ENCODE measurements at places on chromosomes 7 and 10.

DNA sequence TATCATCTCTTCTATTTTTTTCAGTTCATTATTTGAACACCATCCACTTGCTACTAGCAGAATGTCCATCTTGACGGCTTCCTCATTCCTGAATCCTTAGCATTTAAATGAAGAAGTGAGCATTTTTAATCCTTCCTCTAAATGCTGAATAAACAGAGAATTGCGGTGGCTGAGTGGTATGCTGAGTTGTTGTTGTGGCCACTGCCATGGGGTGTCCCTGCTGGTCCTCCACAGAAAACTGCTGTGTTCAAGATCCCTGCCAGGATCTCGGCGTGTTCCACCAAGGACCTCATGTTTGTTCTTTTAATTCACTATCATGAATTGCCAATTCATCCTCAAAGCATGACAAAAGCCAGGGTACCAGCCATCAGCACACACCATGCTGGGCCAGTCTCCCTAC, 48.9 kb upstream of the HABP2 start:
- no peak for DNase-seq

GRCh38 chr10:77188521-77188920, 449.1 kb downstream of the KCNMA1 start:
- no peak for DNase-seq

- no peak for DNase-seq
These were observed 153.6 kb downstream of the DYNC1I1 start for GRCh38 chr7:95925971-95926370.

DNA sequence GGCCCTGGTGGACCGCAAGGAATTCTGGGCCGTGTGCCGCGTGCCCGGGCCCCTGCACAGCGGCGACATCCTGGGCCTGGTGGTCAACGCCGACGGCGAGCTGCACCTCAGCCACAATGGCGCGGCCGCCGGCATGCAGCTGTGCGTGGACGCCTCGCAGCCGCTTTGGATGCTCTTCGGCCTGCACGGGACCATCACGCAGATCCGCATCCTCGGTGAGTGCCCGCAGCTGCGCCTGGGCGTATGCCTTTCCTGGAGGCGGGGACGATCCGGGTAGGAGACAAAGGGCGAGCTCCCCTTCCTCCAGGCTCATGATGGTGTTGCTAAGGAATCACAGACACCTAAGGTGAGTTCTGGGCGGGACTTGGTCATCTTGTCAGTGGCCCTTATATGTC, 91.5 kb downstream of the NEURL1 start:
- no peak for DNase-seq

DNA sequence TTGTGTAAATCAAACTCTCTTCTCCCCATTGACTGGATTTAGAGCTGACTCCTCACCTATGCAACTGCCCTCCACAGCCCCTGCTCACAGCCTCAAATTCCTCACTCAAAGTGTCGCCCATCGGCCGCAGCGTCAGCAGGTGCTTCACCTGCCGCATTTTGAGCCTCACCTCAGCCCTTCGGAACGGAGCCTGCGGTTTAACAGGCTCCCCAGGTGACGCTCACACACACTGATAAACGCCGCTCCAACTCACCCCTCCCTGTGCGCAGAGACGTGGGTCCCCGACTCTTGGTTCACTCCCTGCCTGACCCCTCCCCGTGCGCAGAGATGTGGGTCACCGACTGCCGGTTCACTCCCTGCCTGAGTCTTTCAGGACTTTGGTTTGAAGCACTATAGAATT, 57.1 kb downstream of the CARD11 start:
- no peak for DNase-seq

GRCh38 chr7:2325162-2325561, 10.9 kb upstream of the SNX8 start:
- DNase-seq = no peak

GRCh38 chr10:79310911-79311573, 36.2 kb upstream of the PPIF start:
- no peak for DNase-seq

DNA sequence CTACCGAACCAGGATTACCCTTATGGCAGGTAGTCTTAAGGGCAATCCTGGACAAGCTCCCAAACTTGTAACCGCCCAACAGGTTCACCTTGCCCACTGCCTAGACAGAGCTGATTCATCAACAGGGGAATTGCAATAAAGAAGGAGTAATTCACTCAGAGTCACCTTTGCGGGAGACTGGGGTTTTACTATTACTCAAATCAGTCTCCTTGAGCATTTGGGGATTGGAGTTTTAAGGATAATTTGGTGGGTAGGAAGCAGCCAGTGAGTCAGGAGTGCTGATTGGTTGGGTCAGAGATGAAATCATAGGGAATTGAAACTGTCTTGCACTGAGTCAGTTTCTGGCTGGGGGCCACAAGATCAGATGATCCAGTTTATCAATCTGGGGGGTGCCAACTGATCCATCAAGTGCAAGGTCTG, 25.3 kb downstream of the HK1 start:
- DNase-seq = no peak

DNA sequence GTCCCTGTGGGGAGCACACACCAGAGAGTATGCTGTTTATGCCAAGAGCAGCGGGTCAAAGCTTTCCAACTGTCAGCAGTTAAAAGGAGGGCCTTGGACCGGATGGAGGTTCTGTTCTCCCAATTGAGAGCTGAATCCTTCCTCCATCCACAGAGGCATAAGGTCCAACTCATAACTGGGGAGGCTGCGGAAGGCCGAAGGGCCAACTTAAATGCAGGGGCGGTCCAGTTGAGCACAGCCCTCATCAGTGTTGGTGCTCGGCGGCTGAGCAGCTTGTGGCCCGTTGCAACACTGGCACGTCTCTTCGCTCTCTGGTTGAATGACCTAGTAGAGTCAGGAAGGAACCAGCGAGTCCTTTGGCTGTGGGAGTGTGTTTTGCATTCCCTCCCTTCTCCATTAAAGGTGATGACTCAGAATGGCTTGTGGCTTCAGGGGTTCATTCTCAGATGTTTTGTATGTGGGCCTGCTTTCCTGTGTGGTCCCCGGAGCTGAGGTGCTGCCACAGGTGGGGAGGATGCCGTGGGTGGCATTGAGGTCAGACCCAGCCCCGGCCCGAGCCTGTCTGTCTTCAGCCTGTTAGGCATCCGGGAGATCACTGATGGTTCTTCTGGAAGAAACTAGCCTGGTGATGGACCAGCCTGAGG, 44.8 kb upstream of the DMBT1 start:
- no peak for DNase-seq

DNA sequence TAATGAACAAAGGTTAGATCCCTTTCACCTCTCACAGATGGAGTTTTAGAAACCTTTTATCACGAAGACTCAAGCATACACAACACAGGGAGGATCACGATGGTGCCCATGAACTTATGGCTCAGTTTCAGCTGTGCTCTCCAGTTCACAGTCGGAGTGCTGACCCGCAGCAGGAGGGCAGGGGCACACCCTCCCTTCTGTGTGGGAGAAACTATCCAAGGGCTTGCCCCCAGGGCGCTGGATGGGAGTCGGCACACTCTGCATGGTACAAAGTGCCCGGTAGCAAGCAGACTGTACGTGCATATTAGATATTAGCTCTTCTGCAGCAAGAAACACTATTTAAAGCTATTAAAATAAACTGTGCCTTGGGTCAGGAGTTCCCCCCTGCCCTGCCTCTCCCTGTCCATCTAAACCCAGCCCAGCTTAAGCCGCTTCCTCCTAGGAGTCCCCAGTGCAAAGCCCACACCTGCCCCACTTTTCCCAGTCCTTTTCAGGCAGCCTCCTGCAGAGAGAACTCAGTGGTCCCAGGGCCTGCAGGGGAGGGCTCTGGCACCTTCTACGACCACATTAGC, 76.5 kb downstream of the CHST15 start:
- DNase-seq = no peak

DNA sequence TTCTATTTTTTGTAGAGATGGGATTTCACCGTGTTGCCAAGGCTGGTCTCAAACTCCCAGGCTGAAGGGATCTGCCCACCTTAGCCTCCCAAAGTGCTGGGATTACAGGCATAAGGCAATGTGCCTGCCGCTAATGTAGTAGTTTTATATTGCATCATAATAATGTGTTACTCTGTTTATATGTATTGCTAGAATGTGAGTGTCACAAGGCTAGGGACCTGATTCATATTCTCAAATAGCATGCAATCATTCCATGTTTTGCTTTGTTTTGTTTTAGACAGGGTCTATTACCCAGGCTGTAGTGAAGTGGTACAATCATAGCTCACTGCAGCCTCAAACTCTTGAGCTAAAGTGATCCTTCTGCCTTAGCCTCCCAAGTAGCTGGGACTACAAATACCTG, 13.5 kb downstream of the CCL26 start:
- no peak for DNase-seq

- DNase-seq = no peak
These were observed 128.4 kb downstream of the NSUN6 start for GRCh38 chr10:18523025-18523424.

DNA sequence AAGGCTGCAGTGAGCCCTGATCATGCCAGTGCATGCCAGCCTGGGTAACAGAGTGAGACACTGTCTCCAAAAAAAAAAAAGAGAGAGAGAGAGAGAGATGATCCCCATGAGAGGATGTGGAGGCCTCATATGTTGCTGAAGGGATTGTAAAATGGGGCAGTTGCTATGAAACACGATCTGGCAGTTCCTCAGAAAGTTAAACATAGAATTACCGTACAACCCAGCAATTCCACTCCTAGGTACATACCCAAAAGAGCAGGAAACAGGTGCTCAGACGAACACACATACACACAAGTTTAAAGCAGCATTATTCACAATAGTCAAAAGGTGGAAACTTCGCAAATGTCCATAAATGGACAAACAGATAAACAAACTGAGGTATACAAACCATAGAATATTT, 27.4 kb upstream of the CYTH3 start:
- DNase-seq = no peak

DNA sequence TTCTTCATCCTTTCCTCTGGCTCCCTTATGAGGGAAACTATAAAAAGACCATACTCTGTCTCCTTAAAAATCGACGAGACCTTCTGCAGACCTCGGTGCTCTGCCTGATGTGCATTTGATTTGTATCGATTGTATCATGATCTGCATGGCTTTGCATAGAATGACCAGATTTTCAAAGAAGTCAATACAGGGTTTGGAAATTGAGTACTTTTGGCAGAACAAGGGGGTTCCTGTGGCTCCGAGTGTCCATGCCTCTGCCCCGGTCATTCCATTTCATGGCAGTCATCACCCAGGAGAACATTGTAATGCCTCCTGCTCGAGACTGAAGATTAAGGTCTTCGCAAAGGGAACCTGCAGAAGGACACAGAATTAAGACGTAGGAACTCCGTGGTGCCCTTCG, 685 bp downstream of the CASP2 start:
- no peak for DNase-seq

- no peak for DNase-seq
These were observed 33.5 kb upstream of the ADAM12 start for GRCh38 chr10:126421756-126422256.

DNA sequence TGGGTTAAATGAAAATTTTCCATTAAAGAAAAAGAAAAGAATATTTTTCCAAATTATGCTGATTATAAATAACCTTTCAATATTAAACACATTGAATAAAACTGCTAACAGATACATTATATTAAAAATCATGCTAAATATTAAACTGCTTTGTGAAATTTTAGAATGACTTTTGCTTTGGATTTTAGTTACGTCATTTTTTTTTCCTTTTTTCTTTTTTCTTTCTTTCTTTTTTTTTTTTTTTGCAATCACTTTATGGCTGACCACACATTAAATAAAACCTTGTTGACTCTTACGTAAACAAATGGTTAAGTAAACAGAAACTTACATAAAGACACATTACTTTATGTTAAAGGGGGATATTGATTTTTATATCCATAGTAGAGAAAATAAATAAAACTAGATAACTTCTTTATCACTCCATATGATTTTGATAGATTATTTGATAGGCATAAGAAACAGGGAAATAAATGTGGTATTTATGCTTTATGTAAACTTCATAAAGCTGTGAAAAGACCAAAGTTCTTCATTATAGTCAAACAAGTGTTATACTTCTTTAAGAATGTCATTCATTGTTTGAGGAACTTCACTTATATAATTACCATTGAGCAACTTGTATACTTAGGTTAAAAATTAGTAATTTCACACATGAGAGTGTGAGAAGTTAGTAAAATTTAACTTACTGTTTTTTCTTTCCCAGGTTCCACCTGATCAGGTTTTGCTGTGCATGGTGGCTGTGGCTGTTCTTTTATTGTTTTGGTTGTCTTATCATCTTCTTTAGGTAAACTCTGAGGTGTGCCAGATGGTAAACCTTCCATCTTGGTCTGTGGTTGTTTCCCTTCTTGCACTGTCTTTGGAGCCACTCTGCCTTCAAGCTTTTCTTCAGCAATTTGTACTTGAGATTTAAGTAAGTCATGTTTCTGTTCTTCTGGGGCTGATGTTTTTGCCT, 197.3 kb downstream of the PCLO start:
- no peak for DNase-seq

DNA sequence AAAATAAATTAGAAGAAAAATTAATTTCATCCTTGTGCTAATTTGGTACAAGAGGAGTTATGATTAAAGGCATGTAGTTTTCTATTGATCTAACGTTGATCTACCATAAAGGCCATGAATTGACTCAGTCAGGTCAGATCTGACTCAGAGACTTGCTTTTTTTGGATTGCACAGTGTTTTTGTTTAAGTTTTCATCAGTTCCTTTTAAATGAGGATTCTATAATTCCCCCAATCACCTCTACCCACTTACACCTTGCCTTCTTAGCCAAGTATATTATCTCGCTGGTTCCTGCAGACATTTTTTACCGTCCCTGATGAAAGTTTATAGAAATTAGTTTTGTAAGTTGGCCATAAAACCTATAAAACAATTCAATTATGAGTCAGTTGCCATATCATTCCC, 132.4 kb upstream of the PALS2 start:
- DNase-seq = no peak

GRCh38 chr10:100013621-100014020, 3.9 kb upstream of the DNMBP start:
- DNase-seq = no peak

- DNase-seq = no peak
These were observed 880.2 kb upstream of the AUTS2 start for GRCh38 chr7:68718097-68718551.

DNA sequence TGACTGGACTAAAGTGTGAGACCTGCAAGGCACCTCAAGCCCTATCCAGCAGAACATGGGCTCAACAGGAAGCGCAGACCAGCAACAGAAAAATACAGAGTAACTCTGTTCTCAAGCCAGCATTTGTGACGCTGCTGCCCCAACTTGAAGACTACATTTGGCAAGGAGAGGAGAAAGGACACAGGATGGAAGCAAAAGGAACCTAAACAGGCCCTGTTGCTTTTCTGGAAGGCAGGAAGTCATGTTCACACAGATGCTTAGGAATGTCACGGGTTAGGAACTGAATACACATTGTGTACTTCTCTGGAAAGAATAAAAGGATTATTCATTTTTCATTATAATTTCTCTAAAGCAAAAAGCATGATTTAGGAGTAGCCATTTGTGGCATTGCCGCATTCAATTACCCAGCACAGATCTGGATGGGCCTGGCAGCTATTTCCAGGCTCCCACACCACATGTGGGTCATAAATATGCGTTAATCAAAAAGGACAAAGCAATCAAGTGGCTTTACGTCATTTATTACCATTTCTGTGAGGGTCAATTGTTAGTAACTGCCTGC, 19.8 kb upstream of the TOMM7 start:
- no peak for DNase-seq
